ENCODE measurements at places on chromosomes 3 and 15.

DNA sequence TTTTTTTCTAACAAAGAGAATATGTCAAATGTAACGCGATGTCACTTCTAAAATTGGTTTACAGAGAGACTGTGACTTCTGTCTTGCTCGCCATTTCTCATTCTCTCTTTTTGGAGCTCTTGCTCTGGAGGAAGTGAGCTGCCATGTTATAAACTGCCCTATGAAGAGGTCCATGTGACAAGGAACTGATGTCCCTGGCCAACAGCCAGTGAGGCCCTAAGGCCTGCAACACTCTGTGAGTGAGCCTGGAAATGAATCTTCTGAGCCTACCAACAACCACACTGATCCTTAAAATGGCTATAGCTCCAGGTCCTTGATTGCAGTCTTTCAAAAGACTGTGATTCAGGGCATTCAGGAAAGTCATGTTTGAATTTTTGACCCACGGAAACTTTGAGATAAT is 49.9 kb downstream of the NMD3 start:
- DNase-seq, result no peak

DNA sequence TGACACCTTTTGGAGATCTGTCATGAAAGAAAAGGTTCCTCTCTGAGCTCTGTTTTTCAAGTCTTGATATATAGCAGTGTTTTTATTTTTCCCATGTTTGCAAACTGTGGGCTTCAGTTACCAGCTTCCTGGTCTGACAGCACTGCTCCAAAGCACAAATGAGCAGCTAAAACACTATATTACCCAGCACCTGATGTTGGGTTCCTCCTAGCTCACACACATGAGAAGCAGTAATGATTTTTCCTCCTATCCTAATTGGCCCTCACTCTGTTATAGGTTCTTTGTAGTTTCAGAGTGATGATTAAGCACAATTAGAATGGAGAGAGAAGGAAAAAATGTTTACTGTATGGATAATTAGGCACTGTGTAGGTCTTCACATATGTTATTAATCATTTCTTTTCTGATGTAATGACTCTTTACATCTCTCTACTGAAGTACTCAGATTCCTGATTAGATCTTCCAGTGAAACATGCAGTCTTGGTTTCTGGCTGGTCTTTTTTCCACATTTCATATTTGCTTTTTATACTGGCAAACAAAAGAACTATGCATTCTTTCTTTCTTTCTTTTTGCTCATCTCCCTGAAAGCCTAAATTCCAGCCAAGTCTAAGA is 939.7 kb downstream of the NSUN3 start:
- DNase-seq, result no peak

DNA sequence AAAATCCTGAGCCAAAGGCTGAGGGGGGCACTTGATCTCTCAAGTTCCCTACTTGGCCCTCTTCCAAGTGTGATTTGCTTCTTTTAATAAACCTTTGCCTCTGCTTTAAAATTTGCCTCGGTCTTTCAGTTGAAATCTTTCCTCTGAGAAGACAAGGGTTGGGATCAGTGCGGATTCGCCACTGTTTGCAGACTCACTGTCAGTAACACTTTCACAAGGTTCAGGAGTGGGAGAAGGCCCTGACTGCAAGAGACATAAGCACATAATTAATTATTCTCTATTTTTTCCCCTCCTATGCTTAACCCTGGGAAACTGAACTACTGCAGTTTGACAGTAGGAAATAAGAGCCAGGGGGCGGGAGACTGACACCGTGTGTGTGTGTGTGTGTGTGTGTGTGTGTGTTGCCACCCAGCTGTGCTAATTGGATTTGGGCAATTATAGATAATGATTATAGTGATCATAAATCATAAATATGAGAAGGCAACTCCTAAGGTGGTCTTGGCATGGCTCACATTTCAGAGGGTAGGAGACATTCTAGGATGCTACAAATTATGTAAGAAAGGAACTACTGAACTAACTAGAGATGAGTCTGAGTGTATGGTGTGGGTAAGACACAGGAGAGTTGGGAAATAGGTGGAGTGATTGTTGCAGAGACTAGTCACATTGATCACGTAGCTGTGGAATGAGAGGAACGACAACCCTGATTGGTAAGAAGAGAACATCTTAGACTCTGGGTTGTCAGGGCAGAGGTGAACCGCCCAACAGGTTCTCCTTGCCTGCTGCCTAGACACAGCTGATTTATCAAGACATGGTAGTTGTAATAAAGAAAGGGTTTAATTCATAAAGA is 5.5 kb upstream of the ZNF662 start:
- no peak for DNase-seq

- DNase-seq, result no peak
Observed at GRCh38 chr3:4936982-4937614, 42.1 kb upstream of the BHLHE40 start.

DNA sequence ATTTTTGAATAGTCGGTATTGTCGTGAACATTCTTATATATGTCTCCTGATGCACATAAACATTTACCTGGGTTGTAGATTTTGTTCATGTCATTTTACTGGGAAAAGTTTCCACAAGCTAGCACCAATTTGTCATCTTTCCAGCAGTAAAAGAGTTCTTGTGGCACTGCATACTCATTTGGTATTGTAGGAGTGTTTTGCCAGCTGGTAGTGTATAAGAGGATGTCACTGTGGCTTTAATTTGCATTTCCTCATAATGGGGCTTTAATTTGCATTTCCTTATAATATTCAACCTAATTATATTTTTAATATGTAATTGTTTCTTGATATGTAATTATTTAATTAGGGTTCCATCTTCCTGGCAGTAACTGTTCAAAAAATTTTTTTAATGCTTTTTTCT is 21.2 kb upstream of the TNFSF10 start:
- no peak for DNase-seq

GRCh38 chr3:8737301-8737700 is 3.7 kb downstream of the CAV3 start:
- no peak for DNase-seq

- DNase-seq, result no peak
Observed at GRCh38 chr3:139636511-139636910, 41.3 kb downstream of the NMNAT3 start.
